WERI-Rb-1 (cell line): ENCODE measurements at places on chromosomes 16 and 17.

- DNase-seq: no peak
Measured at GRCh38 chr17:76641501-76641900, 2.1 kb downstream of the ST6GALNAC1 start.

GRCh38 chr17:77155125-77155524, 14.4 kb downstream of the SEC14L1 start:
- peak; percentile 54 for DNase-seq

DNA sequence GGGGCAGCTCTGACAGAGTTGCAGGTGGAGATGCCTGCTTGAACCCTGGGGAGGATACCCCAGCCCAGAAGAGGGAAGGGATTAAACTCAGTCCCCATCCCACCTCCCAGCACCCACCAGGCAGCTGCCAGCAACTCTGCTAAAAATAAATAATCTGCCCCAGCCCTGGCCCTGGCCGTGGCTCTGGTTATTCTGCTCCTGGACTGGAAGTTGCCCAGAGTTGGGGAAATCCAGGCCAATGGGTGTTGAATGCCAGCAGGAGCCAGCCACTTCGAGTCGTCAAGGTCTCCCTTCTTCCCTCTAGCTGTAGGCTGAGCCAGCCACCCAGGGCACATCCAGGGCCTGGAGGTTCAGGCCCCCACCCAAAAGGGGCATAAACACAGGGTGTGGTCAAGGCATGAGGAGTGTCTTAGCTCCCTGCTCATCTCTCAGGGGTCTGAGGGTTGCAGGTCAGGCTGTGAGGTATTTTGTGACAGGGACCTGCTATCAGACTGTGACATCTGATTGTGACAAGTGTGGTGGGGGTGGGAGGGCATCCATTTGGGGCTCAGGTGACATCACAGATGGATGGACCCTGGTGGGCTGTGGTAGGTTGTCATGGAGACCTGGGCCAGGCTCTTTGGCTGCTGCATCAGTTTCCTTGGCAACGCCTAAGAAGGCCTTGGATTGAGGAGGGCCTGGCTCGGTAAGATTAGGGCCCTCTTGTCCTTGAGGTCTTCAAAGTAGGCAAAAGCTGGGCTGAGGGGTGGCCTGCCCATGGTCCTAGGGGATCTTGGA, 1.0 kb upstream of the RRAD start:
- DNase-seq: peak; percentile 50

DNA sequence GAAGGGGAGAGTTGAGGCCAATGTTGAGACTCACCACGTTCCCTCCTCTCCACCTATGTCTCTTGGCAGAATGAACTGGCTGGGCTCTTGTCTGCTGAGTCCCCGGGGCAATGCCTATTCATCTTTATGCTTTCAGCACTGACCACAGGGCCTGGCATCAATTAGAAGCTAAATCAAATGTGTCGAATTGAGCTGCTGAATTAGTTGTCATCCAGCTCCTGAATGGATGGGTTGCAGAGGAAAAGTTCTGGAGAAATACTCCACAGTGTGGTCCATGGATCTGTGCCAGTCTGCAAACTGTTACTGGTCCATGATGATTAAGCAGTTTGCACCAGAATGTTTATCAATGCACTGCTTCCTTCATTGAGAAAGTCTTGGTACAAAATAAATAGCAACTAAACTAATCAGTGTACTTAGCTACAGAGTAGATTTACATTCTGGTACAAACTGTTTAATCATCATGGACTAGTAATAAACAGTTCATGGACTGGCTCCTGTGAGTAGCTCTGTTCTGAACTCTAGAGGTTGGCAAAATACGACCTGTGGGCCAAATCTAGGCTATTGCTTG, 4.6 kb downstream of the CNGB1 start:
- no peak for DNase-seq

- no peak for DNase-seq
Measured at GRCh38 chr16:4767872-4768548, 1.0 kb upstream of the ZNF500 start.

DNA sequence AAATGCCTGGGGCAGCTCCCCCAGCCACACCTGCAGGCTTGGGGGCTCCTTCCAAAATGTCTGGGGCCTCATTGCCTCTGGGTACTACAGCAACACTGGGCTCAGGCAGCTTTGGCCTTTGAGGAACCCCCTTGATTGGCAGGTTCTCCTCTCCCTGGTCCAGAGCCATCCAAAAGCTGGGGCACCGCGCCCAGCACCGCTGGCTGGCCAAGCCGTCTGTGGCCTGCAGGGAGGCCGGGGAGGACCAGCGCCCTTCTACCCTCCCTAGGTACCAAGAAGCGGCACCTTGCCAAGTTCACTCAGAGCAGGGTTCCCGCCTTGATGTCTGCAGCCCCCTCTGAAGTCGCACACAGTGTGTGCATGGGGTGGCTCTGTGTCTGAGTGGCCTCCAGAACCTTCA, 30.1 kb downstream of the TIMM22 start:
- DNase-seq: no peak

DNA sequence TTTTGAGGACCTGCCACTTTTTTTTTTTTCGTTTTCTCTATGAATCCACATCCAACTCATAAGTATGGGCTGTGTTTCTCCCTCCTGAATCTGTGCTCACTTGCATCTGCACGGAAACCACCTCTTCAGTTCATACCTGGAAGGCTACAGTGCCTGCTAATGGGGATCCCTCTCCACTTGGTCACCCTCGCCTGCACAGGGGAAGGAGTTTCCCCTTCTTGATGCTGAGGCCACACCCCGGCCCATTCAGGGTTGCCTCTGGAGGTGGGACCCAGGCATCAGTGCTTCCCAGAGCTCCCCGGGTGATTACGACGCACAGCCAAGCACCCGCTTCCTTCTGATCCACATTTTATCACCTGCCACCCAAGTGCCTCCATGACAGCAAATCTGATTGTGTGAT, 85.9 kb upstream of the TBC1D3K start:
- no peak for DNase-seq

DNA sequence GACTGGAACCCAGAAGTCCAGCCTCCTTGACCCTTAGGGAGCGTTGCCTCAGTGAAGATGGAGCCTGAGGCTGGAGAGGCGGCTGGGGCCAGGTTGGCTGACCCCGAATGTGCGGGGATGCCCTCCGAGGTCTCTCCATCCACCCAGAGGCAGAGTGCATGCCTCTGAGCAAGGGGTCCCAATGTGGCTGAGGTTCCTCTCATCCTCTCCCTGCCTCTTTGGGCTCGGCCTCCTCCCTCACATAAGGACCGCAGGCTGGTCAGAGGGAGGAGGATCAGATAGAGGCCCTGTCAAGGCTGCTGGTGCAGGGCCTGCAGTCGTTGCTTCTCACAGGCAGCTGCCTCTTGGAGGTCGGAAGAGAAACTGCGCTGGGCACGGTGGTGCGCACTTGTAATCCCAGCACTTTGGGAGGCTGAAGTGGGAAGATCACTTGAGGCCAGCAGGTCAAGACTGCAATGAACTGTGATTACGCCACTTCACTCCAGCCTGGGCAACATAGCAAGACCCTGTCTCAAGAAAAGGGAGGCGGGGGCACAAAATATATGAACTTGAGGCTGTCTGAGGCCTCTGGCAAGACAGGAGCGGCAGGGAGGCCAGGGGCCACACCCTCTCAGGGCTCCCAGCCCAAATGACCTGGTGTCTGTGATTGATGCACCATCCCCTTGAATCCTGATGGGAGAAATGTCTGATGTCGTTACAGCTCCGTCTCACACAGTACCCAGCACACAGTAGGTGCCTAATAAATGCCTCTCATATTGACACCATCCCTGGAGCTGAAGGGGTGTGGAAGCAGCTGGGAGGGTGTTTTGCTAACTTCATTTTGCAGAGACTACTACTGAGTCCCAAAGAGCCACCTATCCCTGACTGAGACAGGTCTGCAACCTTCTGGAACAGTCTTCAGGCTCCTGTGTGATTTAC, 220.1 kb upstream of the GSE1 start:
- peak; percentile 3 for DNase-seq

DNA sequence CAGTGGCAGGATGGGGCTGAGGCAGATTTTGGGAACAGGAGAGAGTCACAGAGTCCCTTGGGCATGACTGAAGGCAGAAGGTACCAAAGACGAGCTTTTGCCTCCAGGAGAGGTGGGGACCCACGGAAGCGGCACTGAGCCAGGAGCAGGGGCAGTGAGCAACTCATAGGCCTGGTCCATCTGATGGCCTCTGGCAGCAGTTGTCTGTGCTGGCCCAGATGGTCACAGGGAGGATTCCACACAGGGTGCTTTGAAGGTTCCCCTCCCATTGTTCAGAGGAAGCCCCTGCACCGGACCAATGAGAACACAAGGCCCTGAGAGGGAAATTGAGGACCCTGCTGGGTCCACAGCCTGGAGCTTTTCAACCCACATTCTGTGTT, 360.3 kb upstream of the TNRC6C start:
- DNase-seq: no peak

GRCh38 chr17:60585887-60586286, 14.1 kb upstream of the PPM1D start:
- no peak for DNase-seq

DNA sequence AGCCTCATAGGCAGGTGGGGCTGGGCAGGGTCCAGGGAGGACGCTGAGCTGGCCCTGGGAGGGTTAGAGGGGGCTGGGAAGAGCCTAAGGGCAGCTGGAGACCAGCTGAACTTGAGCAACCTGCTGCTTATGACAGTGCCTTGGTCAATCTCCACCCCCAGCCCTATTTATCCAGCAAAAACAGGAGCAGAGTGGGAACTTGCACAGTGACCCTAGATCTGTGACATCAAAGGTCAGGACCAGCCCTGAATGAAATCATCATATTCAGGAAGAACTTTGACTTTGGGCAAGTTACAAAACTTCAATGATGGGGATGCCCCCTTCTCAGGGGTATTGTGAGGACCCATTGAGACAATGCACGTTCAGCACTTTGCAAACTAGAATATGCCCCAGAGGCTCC, 9.4 kb downstream of the CD300LF start:
- DNase-seq: no peak

- DNase-seq: no peak
Measured at GRCh38 chr16:86522634-86523033, 12.3 kb downstream of the FOXF1 start.

DNA sequence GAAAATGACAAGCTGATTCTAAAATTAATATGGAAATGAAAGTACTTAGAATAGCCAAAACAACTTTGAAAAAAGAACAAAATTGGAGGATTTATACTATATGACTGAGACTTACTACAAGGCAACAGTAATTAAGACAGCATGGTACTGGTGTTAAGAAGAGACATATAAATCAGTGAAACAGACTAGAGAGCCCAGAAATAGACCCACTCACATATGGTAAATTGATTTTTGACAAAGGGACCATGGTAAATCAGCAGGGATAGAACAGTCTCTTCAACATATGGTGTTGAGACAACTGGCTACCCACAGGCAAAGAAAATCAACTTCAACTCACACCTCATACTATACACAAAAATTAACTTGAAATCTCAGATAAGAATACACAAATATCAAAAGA, 12.9 kb downstream of the CMC2 start:
- no peak for DNase-seq

GRCh38 chr16:23403547-23403946, 49.4 kb downstream of the COG7 start:
- peak; percentile 87 for DNase-seq

DNA sequence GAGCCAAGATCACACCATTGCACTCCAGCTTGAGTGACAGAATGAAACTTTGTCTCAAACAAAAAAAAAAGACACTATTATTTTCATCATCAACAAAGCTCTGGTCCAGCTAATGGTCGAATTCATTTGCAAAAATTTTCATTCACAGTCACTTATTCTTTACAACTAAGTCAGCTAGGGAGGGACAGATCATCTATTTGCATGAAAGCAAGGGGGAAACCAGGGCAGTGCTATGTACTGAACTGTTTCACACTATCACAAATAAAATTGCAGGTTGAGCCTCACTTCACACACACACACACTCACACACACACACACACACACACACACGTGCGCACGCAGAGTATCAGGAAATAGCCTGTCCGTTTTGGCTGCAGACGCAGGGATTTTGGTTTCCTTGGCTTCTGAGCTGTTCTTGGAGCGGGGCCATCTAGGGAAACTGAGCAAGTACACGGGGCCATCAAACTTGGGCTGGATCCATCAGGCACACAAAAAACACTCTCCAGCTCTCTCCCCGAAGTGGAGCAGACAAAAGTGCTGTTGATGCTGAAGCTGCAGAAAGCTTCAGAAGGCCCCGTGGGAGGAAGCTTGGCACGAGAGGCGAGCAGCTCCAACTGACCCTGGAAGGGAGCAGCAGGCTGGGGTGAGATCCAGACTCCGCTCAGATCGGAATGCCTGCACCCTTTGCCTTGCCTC, 44.3 kb upstream of the HELZ start:
- DNase-seq: no peak

GRCh38 chr16:66741169-66741900, 10.1 kb downstream of the DYNC1LI2 start:
- no peak for DNase-seq

DNA sequence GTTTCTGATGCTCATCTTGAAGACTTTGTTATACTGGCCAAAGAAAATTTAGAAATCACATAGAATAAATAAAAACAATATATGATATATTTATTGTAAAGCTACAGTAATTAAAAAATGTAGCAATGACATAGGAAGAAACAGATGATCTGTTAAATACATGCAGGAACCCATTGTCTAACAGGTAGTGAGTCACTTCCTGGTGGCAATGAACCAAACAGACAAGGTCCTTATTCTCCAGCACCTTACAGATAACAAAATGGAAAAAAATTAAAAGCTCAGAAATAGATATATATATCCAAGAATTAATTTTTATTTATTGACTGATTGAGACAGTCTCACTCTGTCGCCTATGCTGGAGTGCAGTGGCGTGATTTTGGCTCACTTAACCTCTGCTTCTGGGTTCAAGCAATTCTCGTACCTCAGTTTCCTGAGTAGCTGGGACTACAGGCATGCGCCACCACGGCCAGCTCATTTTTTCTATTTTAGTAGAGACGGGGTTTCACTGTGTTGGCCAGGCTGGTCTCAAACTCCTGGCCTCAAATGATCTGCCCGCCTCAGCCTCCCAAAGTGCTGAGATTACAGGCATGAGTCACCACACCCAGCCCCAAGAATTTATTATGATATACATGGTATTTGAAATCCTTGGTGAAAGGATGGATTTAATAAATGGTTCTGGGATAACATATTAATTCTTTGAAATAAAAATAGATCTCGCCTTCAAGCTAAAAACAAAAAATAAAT, 7.5 kb downstream of the NETO2 start:
- DNase-seq: no peak
